ENCODE measurements at places on chromosomes 3 and 15.

DNA sequence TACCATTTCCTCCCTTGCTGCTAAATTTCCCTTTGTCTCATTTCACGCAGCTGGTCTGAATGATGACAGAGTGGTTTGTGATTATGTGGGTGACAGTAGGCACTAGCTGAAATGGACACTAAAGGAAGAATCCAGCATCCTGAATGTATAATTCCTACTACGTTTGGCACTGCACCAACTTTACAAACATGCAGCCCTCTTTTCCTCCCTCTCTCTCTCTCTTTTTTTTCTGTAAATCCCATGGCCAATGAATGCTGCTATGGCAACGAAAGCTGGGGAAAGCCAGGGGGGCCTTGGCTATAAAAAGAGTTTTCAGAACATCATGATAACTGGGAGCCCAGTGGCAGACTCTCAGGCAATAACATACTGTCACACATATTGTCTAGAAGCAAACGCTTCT lies 367.2 kb upstream of the AGTR1 start:
- DNase-seq: no peak

DNA sequence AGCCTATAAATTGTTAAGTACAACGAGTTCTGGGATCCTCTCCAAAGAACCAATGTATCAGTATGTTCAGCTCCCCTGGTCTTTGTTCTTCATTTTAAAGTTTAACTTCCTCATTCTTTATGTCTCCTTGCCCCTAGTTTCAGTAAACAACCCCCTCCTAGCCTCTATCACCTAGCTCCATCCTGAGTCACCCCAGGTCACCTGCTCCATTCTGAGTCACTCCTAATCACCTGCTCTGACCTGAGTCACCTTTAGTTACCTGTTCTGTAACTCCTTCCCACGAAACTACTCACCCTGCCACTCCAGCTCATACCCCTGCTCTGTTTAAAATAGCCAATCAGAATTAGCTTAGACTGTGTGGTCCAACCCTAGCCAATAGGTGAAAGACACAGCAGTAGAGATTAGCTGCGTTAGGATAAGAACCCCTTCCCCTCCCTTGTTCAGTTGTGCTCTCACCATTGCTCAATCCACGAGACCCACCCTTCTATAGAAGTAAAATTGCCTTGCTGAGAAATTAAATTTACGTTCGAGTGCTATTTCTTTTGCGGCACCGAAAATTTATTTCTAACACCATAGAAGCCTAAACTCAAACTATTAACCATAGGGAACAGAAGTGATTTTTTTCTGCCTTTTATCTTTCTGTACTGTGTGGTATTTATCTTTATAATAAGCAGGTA lies 245.0 kb upstream of the ADAMTS9 start:
- no peak for DNase-seq

DNA sequence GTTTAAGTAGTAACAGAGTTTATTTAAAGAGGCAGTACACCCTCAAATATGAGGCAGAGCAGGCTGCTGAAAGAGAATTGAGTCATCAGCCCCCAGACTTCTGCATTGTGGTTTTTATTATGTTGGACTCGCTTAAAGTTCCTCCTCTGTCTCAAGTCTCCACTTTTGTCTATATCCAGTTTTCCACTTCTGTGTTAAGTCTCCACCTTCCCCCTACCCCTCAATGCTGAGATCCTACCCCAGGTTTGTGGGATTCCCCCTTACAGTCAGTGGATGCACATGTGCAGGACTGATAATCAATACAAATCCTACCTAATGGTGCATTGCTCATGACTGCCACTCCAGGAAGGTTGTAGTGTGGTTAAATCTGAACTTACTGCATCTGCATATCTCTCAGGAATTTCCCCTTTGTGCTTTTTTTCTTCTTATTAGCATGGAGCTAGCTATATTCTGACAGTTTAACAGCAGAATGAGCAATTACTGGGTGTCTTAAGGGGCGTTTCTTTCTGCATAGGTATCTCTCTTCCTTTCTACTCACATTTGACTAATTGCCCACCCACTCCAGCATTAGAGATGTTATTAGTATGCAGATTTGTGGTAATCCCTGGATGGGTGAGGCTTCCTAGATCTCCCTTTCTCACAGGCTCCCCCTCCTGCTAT lies 11.9 kb upstream of the CD200R1L start:
- DNase-seq: no peak

GRCh38 chr3:32922078-32922477 lies 29.4 kb upstream of the CCR4 start:
- DNase-seq: no peak

DNA sequence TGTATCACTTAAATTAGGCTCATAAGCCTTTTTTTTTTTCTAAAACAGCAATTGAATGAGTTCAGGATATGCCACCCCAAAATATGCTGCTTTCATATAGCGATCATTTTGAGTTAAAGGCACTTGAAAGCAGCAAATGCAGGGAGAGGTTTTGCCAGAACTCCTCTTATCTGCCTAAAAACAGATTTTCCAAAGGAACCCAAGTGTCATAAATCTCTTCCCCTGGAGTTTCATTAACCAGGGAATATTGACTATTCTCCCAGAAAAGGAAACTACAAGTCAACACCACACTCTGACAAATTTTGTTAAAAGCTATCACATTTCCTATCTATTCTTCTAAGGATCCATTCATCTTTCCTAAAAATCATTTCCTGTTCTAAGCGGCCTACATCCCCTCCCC lies 11.3 kb downstream of the DNAAF4 start:
- DNase-seq: no peak

DNA sequence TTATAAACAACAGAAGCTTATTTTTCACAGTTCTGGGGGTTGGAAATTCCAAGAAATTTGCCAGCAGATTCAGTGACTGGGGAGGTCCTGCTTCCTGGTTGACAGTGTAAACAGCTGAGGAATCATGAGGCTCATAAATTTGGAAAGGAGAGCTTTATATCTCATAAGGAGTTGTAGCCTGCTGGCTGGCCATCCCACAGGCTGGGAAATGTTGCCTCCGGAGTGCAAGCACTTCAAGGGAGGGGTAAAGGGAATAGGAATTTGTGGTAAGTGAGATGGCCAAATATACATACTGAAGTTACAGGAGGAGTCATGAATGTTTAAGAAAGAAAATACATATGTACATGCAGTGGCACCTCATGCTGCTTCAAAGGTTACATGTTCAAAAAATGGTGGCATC lies 217.2 kb upstream of the CBLB start:
- no peak for DNase-seq

DNA sequence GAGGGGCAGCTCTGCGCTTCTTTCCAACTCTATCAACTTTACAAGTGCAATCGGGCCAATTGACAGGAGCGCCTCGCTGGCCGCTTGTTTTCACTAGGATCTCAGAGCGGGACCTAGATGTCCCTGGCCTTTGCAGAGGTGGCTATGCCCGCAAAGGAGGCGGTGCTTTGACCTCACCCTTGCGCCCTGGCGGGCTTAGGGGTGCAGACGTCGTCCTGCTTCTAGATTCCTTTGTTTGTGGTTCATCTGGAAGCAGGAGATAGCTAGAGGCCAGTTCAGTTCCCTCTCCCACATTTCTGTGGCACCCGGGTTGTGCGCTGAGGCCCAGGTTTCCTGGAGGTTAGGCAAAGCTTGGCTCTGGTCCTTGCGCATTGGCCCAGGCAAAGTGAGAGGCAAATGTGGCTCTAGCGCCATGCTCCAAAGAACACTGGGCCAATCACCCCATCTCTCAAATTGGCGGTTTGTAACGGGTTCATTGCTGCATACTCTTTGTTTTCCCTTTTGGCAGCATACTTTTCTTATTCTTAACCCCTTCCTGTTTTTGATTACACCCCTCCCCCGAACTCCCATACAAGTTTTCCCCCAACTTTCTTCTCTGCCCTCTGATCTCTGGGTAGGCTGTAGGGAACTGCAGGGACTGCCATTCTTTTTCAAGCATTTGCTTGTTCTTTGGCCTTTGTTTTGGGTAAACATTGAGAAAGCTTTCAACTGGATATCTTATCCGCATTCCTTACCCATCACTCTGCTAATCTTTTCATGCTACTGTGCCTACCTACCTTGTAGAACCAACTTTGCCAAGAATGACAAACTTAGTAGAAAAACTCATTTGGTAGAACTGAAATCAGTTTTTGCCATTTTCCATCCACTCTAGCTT lies 1.4 kb downstream of the PPM1L start:
- DNase-seq: peak; percentile 63

DNA sequence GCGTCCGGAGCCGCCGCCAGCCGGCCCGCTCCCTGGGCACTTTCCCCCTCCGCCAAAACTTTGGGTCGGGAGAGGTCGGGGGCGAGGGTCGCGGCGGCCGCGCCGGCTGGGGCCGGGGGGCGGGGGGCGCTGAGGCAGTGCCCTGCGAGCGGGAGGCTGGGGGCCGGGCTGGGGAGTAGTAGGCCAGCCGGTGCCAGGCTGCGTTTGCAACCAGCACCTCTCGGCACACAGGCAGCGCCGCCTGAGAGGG lies 452 bp downstream of the BBX start:
- DNase-seq: no peak

GRCh38 chr3:24457719-24458118 lies 36.9 kb downstream of the THRB start:
- DNase-seq: no peak

DNA sequence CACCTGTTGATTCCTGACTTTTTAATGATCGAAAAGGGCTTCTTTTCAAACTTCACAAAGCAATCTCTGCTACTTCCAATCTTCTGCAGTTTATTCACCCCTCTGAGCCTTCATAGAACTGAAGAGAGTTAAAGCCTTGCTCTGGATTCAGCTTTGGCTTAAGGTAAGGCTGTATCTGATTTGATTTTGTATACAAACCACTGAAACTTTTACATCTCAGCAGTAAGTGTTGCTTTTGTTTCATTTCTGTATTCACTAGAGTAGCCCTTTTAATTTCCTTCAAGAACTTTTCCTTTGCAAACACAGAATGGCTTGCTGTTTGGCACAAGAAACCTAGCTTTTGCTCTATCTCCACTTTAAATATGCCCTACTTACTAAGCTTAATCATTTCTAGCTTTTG lies 1193.0 kb upstream of the GBE1 start:
- DNase-seq: no peak

GRCh38 chr15:89494941-89495637 lies 1.3 kb downstream of the RHCG start:
- peak; percentile 48 for DNase-seq

- DNase-seq: no peak
These were observed 115.4 kb upstream of the C15orf61 start for GRCh38 chr15:67405208-67406191.

- DNase-seq: no peak
These were observed 155.4 kb downstream of the ADAMTSL3 start for GRCh38 chr15:83809345-83809744.

GRCh38 chr3:46926871-46927717 lies 49.5 kb downstream of the CCDC12 start:
- no peak for DNase-seq

DNA sequence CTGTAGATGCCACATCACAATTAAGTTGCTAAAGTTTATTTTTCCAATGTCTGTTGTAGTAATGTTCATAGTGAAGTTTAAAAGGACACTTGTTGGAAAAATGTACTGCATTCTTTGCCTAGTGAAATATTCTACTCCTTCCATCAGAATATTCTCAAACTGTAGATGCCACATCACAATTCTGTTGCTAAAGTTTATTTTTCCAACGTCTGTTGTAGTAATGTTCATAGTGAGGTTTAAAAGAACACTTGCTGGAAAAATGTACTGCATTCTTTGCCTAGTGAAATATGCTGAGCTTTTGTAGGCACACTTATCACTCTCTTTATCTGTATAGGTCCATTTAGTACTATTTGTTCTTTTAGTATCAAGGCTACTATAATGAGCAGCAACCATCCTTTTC lies 836.1 kb downstream of the NAALADL2 start:
- no peak for DNase-seq

GRCh38 chr3:15279671-15280402 lies 52.5 kb downstream of the SH3BP5 start:
- no peak for DNase-seq

DNA sequence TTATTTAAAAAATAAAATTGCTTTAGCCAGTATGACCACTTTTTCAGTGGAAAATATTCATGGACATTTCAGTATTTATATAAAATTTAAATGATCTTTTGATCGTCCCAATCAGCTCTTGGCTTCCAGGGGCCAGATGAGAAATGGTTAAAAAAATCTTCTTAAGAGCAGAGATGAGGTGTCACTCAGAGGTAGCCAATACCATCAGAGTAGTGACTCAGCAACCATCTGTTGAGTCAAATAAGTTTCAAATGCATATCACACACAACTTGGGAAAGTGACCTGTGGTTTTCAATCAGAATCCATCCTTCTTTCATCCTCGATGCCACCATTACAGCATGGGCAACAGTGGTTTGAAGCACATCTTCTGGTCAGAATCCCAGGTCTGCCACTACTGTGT lies 958.8 kb upstream of the NR2F2 start:
- DNase-seq: no peak

DNA sequence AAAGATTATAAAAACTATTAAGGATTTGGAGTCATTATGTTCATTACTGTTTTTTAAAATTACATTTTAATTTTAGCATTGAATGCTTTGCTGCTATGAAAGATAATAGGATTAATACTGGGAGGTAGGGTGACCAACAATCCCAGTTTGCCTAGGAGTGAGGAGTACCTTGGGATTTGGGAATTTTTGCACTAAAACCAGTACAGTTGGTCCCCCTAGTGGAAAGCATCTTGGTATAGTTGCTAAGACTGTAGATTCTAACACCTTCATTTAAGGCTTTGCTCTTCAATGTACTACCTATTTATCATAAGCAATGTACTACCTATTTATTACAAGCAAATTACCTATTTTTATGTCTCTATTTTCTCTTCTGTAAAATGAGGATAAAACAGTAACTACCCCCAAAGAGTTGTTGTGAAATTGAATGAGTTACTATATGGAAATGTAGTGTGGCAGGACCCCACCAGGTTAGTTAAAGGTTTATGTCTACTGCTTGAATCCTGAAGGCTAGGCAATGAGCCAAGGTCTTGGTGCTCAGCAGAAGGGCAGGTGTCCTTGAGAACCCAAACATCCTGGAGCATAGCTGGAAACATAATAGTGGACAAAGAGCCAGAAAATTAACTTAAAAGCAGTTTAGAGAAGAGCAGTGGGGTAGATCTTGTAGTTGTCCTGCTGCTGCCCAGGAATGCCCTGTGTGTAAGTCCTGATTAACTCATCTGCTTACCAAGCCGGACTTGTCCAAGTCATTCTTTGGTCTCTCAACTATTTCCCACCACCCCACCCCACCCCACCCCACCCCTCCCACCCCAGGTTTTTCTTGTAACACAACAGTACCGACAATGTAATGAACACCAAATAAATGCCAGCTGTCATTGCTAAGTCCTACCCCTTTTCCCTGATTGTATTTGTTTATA lies 49.2 kb upstream of the NMD3 start:
- no peak for DNase-seq

GRCh38 chr3:153072382-153072781 lies 89.6 kb upstream of the RAP2B start:
- no peak for DNase-seq
